ENCODE measurements at places on chromosomes 2 and 18. TPM values are rescaled to one million over a fixed set of nuclear protein-coding genes. Genes with fewer than 3 reads are reported as not detected.

Gene PLA2R1
- 0.36 TPM for total RNA-seq

Gene HNRNPLL
- 34.1 TPM for total RNA-seq

Gene VWA3B
- not detected for total RNA-seq

Gene TPO
- not detected for total RNA-seq
